Naive thymus-derived CD4-positive, alpha-beta T cell (primary cell): ENCODE measurements at places on chromosomes 11 and 22. TPM values are rescaled to one million over a fixed set of nuclear protein-coding genes. Genes with fewer than 3 reads are reported as not detected.

FOLR2 gene
- total RNA-seq: 1.1 TPM

DAGLA gene
- total RNA-seq: 0.35 TPM

DCHS1 gene
- 12.4 TPM for total RNA-seq

CASP4 gene
- 60.7 TPM for total RNA-seq

PNPLA5 gene
- not detected for total RNA-seq

ZNF215 gene
- total RNA-seq: 0.35 TPM

APOA1 gene
- 0.70 TPM for total RNA-seq

GDPD4 gene
- total RNA-seq: not detected
